IMR-90 (cell line): ENCODE measurements at places on chromosomes 16 and 17. TPM values are rescaled to one million over a fixed set of nuclear protein-coding genes. Genes with fewer than 3 reads are reported as not detected.

Gene UBE2G1
- polyA plus RNA-seq = 26.6 and 28.9 TPM in 2 replicates

GRCh38 chr16:4537376-4538343 is 913 bp downstream of the CDIP1 start:
- no peak for DNase-seq

GRCh38 chr16:54143934-54144571 is 142.5 kb downstream of the IRX3 start:
- no peak for DNase-seq

GRCh38 chr17:59914274-59914854 is 21.4 kb downstream of the RPS6KB1 start:
- DNase-seq = peak; percentile 60

- no peak for DNase-seq
Observed at GRCh38 chr17:64348666-64349065, 42.0 kb downstream of the PECAM1 start.

GRCh38 chr16:87332150-87332549 is 15.0 kb upstream of the C16orf95 start:
- peak; percentile 52 for DNase-seq
